ENCODE measurements at places on chromosomes 12 and 14.

DNA sequence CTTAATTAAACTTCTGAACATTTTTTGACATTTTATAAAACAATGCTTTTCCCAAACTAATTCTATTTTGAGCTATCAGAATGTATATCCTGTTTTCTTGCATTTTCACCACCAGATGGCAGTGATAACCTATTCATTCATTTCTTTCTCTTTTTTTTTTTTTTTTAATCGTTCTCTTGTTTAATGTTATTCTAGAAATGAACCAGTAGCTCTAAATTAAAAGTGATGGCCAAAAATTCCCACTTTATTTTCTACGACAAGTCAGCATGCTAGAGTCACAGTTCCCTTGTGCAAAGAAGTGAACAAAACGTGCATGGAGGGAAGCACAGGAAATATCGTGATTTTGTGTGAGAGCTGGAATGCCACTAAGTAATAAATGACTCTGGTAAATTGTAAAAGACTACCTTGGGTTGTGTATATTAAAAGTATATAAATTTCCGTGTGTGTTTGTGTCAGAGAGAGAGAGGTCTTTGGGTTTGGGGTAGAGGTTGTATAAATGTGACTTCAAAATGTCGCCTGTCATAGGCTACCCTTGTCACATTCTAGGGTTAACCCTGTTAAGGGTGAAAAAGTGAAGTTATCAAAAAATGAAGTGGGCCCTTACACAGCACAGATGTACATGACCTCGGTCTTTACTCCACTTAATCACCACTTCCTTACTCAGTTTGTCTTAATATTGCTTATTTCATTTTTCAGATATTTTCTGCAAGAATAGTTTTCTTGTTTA lies 40.4 kb upstream of the LDHB start:
- DNase-seq: no peak

GRCh38 chr14:100617410-100618317 lies 30.4 kb upstream of the BEGAIN start:
- no peak for DNase-seq

- DNase-seq: no peak
Observed at GRCh38 chr14:54680651-54681050, 113.7 kb downstream of the SAMD4A start.

DNA sequence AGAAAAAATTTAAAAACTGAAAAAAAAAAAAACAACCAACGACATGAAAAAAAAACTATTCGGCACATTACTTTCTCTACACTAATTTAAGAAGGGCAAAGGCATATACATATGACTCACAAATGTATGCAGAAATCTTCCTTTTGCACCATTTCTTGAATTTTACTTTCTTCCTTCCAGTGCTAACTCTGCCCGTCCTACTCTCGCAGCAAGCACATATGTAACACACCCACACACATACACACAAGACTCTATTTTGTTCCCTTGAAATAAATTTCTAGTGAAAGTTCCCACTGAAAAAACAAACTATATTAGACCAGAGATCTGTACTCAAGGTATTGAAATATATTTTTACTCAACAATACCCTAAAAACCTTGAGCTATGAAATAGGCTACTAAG lies 14.6 kb downstream of the BTG1 start:
- no peak for DNase-seq

- no peak for DNase-seq
Observed at GRCh38 chr14:68106905-68107304, 287.3 kb downstream of the RAD51B start.

DNA sequence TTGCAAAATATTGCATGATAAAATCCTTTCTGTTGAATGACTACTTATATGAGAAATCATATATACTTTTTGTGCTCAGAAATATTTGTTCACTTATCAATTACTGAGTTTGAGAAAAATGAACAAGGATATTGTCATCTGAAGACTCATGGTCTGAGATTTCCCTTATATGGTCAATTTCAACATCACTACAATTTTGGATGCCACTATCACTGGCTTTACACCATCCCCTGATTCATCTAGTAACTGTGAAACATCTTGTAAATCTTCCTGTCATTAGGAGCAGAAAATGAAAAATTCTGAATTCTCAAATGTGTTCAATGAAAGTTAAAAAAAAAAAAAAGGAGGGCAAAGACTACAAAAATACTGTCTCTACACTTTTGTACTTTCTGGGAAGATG lies 21.8 kb upstream of the GXYLT1 start:
- DNase-seq: no peak

- DNase-seq: no peak
Observed at GRCh38 chr12:14771651-14772137, 31.6 kb downstream of the WBP11 start.

All from activated T-helper 9 cell treated with anti-CD3 and anti-CD28 coated beads, Interleukin-2, amount 50 U/mL, for 16 hours (primary cell).